Subcutaneous preadipocyte (primary cell): ENCODE measurements at places on chromosomes 1 and 21. TPM values are rescaled to one million over a fixed set of nuclear protein-coding genes. Genes with fewer than 3 reads are reported as not detected.

Gene IVL
- total RNA-seq: under 0.01 TPM in 1 of 2 replicates, not detected in the other

Gene LCE2A
- total RNA-seq: not detected in 2 replicates

Gene RBP7
- total RNA-seq: not detected in 2 replicates

Gene WNT9A
- total RNA-seq: 0.78 and 1.5 TPM in 2 replicates

Gene ETNK2
- 0.78 and 2.9 TPM in 2 replicates for total RNA-seq

Gene HNRNPU
- total RNA-seq: 194 and 271 TPM in 2 replicates

Gene KPRP
- not detected in 2 replicates for total RNA-seq

Gene E2F2
- 2.2 and 3.1 TPM in 2 replicates for total RNA-seq

Gene RHD
- total RNA-seq: under 0.01 TPM in 1 of 2 replicates, not detected in the other

Gene MFN2
- 47.4 and 61.6 TPM in 2 replicates for total RNA-seq
